Activated CD4-positive, alpha-beta T cell treated with anti-CD3 and anti-CD28 coated beads for 48 hours (primary cell): ENCODE measurements at places on chromosomes 6 and 20.

GRCh38 chr6:46350714-46351113 is 140.5 kb downstream of the RCAN2 start:
- no peak for DNase-seq

- peak; percentile 71 for DNase-seq
These were observed 116.1 kb upstream of the TRAF3IP2 start for GRCh38 chr6:111721753-111722154.

GRCh38 chr6:156780102-156780641 is 3.0 kb downstream of the ARID1B start:
- peak; percentile 61 for DNase-seq

DNA sequence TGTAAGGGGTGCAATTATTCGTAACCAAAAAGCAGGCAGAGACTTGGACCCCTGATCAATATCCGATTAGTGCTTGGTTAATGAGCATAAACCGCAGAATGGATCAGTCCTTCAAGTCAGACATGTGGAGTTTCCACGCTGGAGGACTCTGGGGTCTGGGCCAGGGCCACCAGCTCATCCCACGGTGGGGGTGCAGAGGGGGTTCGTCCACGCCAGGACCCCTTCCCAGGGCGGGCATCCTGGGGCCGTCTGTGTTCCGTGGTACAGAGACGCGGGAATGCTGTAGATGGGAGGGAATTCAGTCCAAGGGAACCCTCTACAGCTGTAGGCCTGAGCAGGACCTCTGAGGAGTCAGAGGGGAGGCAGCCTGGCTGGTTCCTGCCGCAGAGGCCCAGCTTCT is 197.7 kb downstream of the TAF4 start:
- DNase-seq = no peak

- peak; percentile 14 for DNase-seq
These were observed 164.8 kb upstream of the QKI start for GRCh38 chr6:163249651-163250101.

DNA sequence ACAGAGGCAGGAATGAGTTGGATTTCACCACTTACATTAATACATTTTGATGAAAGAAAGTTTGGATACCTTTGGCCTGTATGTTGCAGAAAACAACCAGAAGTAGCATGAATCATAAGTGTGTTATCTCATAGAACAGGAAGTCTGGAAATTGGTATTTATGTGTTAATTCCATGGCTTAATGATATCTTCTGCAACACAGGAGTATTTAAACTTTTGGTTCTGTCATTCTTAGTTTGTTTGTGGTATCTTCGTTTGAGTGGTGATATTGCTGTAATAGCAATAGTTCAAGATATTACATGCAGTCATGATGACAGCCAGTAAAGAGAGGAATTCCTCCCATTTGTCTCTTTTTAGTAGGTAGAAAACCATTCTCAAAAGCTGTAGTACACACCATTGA is 177.3 kb downstream of the CDKAL1 start:
- no peak for DNase-seq

DNA sequence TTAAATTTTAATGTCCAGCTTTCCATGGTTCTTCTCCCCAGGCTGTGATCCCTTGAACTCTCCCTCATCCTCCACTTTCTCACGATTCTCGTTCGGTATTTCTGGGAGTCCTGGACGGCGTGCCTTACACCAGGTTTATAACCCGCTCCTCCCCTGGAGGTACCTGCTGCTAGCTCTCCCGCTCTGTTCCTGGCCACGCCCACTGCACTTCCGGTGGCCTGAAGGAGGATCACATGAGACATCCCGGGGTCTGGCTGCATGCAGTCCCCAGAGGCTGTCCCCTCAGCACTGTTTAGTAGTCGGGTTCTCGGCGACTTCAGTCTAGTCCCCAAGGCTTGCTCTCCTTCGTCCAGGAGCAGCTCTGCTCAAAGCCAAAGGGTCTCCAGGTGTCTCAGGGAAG is 28.4 kb upstream of the GCLC start:
- DNase-seq = no peak

DNA sequence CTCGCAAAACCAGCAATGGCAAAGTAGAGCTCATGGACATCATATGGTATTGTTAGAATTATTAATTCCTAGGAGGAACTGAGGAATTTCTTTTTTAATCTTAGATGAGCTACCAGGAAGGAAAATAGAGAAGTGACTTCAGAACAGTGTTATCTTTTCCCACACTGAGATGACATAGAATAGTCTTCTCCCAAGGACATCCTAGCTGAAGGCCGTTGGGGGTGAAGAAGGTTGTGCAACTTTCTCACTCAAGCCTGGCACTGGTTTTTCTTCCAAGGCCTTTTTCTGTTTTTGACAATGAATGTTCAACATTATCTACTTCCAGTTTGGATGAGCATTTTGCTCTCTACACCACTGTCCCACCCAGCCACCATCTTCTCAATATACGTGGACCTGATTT is 35.8 kb upstream of the MAS1 start:
- no peak for DNase-seq

GRCh38 chr6:112883095-112883494 is 536.0 kb downstream of the RFPL4B start:
- no peak for DNase-seq

DNA sequence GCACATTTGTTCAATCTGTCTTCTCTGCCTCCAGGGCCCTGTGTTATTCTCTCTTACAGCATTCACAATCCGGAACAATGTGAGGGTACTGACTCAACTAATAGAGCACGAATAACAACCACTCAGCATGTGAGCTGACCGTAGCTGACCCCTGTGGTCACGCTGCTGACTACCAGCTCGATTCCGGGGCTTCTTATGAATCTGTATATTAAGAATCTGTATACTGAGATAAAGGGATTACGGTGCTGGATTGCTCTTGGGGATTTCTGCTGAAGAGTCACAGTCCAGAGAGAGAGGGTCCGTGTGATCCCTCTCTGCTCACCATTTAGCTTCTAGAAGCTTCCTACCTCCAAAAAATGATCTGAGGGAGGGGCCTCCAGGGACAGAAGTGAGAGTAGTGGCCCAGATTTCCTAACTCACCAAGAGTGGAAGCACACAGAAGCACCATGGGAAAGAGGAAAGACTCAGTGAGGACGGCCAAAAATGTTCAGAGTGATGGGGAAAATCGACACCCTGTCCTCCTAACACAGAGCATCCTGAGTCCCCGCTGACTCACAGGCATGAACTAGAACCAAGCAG is 156.2 kb downstream of the THBS2 start:
- no peak for DNase-seq

DNA sequence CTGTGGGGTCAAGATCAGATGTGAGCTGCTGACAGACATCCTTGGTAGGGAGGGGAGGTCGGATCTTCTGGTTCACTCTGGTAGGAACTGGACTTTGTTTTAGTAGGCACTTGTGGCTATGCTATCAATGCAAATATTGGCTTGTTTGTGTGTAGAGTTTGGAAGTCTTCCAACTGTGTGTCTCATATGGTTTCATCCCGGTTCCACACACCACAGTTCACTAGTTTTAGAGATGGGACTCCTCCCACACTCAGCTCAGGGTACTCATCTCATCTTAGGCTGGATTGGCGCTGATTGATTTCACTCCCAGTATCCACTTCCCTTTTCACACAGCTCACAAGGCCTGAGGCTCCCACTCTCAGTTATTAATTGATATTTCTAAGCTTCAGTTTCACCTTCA is 161.3 kb downstream of the THBS2 start:
- no peak for DNase-seq

- DNase-seq = no peak
These were observed 81.3 kb downstream of the AFDN start for GRCh38 chr6:167907837-167908681.

DNA sequence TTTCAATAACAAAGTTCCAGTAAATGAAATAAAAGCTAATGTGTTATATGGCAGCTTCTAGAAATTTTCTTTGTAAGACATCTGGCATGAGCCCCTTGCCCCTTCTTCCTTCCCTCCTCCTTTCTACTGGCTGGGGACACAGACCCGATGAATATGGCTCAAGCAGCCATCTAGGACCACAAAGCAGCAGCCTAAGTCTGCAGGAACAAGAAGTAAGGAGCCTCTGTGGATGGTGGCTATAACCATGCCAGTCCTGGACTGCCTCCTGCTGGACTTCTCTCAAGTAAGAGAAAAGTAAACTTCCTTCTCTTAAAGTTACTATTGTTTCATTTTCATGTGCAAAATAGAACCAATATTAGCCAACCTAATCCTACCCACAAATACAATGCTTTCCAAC is 114.9 kb upstream of the DST start:
- no peak for DNase-seq

- no peak for DNase-seq
These were observed 375.6 kb downstream of the KIF16B start for GRCh38 chr20:16197696-16198095.

GRCh38 chr20:24134284-24134683 is 145.7 kb upstream of the GGTLC1 start:
- no peak for DNase-seq

- no peak for DNase-seq
These were observed 22.2 kb downstream of the NHLRC1 start for GRCh38 chr6:18100296-18100695.

DNA sequence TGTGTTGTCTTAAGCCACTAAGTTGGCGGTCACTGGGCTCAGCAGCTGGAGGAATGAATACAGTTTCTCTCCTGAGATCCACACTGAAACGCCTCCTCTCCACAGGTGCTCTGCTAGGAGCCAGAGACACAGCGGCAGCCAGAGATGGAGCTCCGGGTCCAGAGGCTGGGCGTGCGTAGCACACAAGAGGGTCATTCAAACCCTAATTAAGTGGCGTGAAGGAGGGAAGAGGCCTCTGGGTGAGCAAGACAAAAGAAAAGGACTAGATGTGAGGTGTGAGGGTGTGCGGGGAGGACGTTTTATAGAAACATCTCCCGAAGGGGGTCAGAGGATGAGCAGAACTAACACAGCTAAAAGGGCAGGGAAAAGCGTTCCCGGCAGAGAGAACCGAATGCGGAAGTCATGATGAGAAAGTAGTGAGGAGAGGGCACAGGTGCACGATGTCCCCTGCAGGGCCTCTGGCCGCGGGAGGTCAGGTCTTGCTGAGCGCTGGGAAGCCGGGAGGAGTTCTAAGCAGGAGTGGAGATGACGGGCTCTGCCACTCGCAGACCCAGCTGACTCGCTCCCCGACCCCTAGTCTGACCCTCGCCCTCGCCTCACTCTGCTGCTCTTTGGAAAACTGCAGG is 54.4 kb downstream of the BMP7 start:
- no peak for DNase-seq

GRCh38 chr6:168804331-168804730 is 363.3 kb downstream of the SMOC2 start:
- DNase-seq = no peak

- peak; percentile 83 for DNase-seq
These were observed at the start of gene STX11 for GRCh38 chr6:144149894-144150709. TSS of gene STX11 (plus strand) at chr6:144150517. CDS start at chr6:144186628, 36,111 bp downstream.

DNA sequence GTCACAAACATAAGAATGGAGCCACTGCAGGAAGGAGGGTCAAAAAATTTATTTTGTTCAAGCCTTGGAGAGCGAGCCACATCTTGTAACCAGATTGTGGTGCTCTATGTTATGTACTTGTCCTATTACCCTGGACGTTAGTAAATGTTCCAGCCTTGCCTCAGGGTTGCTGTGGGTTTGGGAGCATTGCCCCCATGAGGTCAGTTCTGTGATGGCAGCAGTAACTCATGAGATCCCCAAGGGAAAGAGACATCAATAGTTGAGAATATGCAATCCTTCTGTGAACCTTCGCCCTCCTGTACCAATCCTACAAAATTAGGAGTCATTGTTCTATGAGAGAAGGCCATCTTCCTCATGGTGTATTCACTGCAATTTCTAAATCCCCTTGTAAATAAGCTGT is 16.4 kb upstream of the CFAP206 start:
- DNase-seq = peak; percentile 5

DNA sequence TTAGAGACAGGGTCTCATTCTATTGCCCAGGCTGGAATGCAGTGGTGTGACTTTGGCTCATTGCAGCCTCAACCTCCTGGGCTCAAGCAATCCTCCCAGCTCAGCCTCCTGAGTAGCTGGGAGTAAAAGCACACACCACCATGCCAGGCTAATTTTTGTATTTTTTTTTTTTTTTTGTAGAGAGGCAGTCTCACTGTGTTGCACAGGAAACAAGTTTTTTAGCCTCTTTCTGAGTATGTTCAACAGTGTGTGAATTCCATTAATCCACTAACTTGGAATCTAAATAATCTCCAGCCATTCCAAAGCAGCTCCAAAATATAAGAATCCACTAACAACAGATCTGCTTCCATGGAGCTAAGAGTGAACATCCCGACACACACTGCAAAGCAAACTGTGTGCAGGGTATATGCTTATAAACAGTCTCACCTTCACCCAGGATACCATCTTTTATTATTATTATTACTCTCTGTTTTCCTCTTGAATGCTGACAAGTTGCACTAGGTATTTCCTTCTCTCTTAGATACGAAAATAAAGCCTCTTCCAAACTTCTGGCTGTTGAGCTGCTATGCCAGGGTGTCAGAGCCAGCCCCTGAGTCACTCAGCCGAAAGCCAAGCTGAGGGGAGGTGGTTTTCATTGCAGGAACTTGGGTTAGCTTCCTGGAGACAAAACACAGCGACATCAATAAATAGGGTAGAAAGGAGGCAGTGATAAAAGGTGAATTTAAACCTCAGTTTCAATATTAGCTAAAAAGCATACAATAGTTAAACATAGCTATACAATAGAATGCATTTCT is 264.9 kb downstream of the HIVEP2 start:
- DNase-seq = peak; percentile 59

DNA sequence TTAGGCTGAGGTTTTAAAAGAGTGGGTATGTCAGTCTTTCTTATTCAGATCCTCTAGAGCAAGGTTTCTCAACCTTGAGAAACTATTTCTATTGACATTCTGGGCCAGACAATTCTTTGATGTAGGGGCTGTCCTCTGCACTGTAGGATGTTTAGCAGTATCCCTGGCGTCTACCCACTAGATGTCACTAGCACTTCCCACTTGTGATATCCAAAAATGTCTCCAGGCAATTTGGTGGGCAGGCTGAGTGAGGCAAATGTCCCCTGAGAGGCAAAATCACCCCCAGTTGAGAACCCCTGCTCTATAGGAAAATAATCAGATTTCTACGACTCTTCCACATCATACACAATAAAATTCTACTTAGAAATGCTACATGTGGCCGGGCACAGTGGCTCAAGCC is 7.7 kb upstream of the ZKSCAN8 start:
- DNase-seq = peak; percentile 26

DNA sequence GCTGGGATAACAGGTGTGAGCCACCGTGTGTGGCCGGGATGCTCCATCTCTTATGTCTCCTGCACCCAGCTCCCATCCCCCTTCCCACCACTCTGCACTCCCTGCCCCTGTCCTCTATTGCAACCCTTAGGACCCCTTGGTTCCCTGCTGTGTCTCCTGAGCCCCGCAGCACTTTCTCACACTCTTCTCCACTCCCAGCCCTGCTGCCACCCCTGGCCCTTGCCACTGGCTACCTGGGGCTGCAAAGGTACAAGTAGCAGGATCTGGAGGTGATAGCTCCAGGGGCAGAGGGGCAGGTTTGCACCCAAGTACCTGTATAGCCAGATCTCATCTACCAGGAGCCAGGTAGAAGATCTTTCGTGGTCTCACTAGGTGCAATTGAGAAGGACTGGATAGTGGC is 6.6 kb upstream of the CPXM1 start:
- no peak for DNase-seq

DNA sequence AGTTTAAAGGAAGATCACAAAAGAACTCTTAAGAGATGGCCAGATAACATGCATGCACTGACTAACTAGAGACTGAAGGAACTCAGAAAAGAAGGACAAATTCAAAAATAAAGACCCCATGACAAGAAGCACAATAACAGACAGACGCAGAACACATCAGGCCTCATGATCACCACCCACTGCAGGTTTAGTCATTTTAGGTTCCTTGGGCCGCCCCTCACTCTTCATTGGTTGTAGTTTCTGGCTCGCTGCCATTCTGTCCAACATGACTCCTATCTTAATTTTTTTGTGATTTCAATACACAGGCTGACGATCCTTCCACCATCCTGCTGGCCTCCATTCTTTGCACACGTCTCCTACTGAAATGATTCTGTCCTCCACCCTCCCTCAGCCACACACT is 21.6 kb downstream of the STX7 start:
- peak; percentile 41 for DNase-seq
